Activated CD4-positive, alpha-beta T cell treated with anti-CD3 and anti-CD28 coated beads, Interleukin-2, amount 10 ng/mL, durations not matched to agents 24 days and 14 days (primary cell): ENCODE measurements at places on chromosomes 5 and 9. TPM values are rescaled to one million over a fixed set of nuclear protein-coding genes. Genes with fewer than 3 reads are reported as not detected.

- DNase-seq = no peak
Measured at GRCh38 chr9:23850242-23850689, 24.2 kb upstream of the ELAVL2 start.

DNA sequence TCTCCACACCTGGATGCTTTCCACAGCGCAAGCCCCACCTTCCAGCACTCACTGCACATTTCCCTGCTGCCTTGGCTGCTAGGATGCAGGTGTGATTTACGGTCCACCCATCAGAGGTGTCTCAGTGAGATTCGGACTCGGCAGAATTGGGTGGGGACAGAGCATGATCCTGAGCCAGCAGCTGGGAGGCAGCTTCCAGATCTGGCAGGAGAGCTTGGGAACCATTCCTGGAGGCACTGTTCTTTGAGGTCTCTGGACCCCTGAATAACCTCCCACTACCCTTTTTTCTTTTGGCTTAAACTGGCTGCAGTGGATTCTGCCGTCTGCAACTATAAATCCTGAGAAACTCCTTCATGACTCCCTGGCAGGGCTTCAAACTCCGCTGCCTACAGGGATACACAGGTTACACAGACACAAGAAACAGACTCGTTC, 99.6 kb upstream of the PHYKPL start:
- no peak for DNase-seq

DNA sequence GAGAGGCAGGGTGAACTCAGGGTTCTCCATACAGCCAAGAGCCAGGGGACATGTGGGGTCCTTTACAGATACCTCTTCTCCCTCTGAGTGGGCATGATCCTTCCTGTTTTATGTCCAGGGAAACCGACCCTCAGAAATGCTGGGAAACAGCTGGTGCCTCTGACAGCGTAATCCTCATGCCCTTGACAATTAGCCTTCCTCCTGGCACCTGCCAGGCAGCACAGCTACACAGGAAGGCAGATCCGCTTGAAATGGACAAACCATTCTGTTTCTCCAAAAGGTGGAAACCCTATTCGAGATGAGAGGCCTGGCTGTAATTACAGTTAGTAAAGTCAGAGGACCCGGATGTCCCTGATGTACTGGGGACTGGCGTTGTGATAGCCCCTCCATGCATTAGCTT, 7.2 kb downstream of the ERGIC1 start:
- DNase-seq = no peak

DNA sequence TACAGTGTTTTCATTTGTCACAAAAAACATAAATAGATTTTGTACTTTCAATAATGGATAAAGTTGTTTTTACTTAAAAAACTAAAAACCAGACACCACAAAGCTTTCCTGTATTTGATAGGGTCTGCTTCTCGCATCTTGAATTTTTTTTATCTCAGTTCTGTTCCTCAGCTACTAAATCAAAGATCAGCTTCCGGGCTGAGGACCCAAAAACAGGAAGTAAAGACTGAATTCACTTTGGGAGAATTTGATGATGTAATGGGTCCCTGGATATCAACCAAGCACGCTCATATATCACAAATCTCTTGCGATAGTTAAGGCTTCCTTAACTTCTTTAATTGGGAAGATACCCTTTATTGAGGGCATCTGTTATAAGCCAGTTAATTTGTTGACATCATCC, 24.1 kb downstream of the ITK start:
- no peak for DNase-seq

DNA sequence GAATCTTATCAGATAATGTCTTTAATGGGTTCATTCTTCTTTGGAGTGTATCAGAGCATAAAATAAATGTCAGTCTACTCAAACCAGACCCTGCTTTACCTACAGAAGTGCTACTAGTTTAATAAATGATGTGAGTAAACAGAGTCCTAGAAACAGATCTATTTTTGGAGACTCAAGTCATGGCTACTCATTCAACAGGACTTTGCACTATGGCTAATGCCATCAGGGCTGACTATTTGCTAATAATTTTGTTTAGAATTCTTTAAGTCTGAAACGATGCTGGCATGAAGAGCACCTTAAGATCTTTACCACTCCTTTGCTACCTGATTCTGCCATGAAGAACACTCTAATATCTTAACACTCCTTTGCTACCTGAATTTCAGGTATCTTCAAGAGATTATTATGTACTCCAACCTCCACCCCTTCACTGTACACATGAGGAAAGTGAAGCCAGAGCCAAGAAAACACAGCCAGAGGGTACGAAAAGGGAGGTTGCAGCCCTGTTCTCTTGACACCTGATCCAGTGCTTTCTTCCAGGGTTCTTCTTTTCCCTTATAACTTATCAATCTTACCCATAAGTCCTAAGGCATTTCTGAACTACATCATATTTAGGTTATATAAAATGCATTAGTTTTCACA, 62.4 kb downstream of the ZNF608 start:
- DNase-seq = no peak

DNA sequence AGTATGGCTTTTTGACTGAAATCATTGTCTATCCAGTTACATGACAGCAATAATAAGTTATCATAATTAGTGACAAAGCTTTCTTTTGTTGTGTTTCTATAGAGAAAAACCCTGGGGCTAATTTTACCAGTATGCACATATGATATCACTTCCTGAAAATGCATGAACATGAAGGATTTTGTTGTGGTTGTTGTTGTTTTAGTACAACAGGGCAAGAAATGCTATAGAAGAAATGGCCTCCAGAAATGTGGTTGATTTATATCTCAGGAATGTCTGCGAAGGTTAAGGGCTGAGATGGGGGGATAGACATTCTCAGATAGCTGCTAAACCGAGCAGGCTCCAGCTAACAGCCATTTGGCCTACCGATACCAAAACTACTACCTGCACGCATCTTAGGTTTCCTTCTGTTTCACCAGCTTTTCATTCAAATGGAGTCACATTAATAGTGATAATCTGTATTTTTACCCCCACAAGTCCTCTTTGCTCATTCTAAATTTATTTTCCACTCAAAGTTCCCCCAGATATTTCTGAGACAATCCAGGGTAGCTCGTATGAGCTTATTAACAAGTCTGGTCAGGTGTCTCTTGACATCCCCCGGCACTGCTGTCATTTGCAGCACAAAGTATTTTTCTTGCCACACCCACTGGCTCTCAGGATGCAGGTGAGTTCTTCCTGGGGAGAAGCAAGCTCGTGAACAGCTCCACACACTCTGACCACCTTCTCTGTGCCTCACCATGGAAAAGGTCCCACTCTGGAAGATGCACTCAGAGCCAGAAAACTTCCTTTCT, 232.4 kb upstream of the GAS1 start:
- no peak for DNase-seq

DNA sequence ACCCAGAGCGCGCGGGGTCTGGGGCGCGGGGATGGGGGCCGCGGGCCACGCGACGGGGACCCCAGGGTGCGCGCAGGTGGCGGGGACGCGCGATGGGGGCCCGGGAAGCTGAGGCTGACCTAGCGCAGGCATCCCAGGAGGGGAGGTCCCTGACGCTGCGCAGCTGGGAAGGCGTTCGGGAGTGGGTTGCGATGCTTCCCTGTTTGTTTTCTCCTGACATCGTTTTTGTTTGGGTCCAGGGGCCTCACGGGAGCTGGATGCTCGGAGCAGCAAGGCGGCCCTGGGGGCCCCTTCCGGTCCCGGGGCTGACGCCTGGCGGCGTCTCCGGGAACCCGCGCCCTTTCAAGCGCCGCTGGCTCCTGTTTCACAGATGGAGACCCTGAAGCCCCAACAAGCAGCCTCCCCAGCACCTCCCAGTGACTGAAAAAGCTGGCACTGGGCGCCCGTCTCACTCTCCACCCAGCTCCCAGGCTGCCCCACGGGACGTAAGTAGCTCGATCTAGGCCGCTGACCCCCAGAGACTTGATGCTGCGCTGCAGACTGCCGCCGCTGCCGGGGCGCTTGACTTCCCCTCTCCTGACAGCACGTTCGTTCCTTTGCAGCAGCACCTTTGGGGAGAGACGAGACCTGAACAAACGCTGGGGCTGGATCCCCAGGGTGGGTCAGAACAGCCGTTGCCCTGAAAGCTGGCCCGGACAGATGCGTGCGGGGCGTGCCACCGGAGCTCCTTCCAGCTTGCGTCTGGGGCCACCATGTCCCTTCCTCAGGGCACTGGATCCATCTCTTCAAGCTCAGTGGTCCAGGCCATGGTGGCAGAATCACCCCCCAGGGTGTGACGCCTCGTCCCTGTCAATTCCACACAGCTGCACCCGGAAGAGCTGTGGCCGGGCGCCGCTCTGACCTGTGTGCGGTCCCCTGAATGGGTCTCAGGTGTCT, 593 bp downstream of the BRD3OS start:
- DNase-seq = peak; percentile 86

DNA sequence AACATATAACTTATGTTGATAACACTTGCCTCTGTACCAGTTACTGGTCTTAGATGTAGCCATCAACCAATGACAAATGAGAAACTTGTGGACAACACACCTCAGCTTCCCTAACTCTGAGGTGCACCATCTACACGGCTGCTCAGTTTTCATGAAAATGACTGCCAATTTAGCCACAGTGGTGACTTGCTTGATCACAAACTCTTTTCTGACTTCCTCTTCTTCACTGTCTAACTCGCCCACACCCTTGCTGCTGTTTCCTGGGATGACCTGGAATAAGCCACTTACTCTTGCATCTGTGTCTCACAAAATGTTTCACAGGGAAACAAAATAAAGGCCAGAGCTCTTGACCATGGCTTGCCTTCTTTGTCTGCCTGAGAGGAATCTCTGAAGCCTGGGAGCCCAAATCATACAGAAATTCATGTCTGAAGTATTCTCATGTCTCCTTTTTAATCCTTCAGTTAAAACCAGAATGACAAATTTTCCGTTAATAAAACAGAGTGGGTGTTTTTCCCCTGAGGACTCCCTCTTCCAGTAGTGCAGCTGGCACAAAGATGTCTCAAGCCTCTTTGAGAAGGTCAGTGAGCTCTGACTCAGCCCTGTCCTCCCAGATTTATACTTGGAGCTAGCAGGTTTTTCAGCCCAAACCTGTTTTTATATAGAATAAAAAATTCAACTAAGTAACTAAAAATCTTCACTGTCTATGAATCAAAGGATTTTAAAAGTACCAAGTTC, 126.5 kb upstream of the PAM start:
- no peak for DNase-seq

- DNase-seq = peak; percentile 65
Measured at GRCh38 chr5:142087920-142088679, 20.5 kb upstream of the NDFIP1 start.

DNA sequence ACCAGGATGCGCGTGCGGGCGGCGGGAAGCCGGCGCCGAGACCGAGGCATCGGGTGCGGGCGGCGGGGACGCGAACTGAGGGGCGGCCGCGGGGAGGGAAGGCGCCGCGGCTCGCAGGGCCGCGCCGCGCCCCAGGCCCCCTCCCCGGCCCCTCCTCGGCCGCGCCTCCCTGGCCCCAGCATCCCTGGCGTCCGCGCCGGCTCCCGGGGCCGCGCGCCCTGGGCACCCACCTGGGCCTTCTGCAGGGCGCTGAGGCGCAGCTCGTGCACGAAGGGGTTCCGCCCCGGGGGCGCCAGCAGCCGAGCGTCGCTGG, 324 bp downstream of the LPCAT1 start:
- no peak for DNase-seq

DNA sequence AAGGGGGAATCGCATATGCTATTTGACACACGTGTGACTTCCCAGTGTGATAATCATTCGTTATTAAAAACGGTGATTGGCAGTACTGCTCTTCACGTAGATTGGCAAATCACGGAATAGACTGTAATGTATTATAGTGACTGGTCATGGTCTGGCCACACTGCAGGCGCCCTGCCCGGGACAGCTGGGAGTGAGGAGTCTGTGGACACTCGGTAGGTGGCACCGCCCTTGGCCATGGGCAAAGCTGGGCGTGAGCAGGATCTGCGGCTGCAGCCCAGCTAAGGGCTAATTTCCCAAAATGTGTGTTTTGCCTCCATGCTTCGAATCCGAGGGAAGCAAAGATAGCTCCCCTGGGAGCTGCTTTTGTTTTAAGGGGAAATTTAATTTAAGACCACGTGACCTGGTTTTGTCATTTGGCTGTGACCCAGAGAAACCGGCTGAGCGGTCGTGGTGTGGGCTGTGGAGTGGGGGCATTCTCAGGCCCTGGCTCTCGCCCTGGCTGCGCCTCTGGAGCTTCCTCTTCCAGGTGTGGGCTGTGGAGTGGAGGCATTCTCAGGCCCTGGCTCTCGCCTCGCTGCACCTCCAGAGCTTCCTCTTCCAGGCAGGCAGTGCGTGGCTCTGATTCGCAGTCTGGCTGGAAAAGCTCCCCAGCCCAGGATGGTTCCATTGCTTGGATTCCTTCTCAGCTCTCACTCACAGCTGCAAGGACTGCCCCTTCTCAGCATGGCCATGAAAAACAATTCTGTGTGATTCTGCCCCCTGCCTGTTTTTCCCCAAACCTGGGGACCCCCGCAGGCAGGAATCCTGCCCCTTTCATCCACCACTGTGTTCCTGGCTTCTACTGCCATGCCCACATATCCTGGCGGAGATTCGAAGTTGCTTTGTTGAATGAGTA, 131.1 kb downstream of the OLFM1 start:
- no peak for DNase-seq

GRCh38 chr5:61657686-61658085, 325.6 kb downstream of the ZSWIM6 start:
- no peak for DNase-seq

DNA sequence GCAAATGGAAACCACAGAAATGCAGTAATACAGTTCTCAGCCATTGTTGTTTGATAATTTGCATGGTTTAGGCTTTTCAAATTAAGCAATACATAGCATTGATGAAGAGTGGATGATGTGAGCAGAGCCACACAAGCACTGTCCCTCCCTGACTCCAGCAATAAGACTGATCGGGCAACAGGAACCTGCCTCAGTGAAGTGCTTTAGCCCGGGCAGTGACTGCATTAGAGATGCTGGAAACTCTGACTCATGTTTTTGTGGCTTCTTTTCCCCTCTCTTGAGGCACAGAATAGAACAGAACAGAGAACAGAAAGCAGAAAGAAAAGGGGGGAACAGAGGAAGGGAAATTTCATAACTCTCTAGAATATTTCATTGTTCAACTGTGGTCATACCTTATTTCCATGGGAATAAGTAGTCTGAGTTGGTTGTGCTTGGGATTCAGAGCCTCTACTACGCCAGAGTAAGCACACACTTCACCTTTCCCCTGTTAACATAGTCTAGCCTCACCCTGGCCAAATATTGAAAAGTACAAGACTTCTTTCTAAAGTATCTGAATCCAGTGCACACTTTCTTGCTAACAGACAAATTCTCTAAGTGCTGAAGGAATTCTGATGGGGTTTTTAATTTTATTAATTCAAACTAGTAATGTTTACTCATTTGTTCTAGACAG, 164.8 kb upstream of the VCAN start:
- peak; percentile 67 for DNase-seq

DNA sequence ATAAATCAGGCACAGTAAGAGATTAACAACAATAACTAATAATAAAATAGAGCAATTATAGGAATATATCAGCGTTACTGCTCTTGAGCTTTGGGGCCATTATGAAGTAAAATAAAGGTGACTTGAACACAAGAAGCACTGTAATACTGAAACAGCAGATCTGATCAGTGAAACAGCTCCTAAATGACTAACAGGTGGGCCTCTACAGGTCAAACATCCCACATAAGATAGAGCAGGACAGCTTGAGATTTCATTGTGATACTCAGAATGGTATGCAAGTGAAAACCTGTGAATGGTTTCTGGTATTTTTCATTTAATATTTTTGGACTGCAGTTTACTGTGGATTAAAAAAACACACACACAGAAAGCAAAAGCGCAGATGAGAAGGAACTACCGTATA, 24.0 kb upstream of the MAP3K1 start:
- DNase-seq = no peak

Gene IRF1
- 167 and 181 TPM in 2 replicates for total RNA-seq

Gene HACD4
- total RNA-seq = 2.8 and 3.0 TPM in 2 replicates

Gene TAL2
- not detected in 2 replicates for total RNA-seq
